ENCODE measurements at places on chromosomes 11 and 22.
A peak's percentile ranks its signal among the peaks of the same experiment; 100 is the strongest.

DNA sequence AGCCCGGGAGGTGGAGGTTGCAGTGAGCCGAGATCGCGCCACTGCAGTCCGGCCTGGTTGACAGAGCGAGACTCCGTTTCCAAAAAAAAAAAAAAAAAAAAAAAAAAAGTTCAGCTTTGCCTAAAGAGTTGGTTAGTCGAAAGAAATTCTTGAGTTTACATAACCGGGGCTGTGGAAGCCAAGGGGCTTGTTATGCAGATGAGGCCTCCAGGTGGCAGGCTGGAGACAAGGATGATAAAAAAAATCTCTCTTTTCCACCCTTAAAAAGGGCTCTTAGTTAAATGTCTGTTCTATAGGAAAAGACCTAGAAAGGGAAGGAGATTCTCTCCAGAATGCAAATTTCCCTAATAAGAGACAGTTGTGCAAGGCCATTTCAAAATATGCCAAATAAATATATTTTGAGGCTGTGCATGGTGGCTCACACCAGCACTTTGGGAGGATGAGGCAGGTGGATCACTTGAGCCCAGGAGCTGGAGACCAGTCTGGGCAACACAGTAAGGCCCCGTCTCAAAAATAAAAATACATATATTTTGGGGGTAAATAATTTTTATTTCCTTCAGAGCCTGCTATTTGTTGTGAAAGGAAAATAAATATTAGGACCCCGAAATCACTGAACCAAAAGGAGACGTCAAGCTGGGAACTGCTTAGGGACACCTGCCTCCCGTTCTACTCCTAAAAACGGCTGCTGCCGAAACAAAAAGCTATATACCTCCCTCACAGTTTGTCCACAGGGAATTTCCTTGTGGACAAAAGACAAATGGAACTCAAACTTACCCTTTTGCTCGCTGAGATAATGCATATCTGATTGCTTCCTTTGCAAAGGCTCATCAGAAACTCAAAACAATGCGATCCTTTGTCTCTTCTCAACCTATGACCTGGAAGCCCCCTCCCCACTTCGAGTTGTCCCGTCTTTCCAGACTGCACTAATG, 2.4 kb upstream of the IFITM2 start:
- peak; percentile 61 for DNase-seq

DNA sequence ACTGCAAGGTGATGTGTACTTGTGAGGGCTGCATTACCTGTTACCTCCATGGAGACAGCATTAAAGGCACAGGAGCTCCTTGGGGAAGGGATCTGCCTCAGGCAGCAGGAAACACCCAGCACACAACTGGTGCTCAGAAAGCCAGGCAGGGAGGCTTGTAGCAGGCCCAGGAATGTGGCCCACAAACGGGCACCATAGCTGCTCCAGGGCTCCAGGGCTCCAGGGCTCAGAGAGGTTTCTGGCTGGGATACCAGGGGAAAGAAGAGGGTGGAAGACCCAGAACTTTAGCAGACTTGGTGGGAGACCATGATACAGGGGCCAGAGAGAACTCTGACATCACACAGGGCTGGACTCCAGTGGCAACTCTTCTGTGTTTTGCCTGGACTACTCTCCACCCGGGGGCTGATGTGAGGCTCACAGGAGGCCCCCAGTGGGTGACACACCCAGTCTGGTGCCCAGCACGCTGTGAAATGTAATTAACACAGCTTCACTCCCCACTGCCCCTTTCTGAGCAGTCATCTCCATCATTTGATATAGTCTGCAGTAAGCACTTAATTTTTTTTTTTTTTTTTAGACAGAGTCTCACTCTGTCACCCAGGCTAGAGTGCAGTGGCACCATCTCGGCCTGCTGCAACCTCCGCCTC, 14.7 kb upstream of the SULT4A1 start:
- DNase-seq, result no peak

DNA sequence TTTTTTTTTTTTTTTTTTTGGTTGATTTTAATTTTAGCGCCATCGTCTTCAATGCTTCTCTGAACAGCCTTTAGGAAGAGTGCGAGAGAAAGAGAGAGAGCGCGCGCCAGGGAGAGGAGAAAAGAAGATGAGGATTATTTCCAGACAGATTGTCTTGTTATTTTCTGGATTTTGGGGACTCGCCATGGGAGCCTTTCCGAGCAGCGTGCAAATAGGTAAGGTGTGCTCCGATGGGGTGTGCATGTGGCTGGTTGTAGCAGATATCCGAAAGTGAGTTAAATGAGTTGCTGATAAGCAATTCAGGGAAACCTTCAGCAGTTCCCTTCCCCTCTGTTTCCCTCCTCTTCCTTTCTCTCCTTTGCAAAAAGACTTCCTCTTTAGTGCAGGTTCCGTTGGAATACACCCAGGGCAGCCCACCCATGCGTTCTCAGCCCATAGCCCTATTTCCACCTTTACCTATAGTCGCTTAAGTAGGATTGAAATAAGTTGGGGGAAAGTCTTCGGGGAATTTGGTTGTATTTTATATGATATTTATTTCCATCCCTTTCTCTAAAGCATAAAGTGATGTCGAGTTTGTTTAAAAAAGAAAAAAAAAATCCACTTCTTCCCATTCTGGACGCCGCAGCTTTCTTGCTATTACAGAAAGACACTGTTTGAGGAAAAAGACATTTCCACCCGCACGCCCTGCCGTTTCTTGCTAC, 1.1 kb downstream of the GRIA4 start:
- DNase-seq, result no peak

DNA sequence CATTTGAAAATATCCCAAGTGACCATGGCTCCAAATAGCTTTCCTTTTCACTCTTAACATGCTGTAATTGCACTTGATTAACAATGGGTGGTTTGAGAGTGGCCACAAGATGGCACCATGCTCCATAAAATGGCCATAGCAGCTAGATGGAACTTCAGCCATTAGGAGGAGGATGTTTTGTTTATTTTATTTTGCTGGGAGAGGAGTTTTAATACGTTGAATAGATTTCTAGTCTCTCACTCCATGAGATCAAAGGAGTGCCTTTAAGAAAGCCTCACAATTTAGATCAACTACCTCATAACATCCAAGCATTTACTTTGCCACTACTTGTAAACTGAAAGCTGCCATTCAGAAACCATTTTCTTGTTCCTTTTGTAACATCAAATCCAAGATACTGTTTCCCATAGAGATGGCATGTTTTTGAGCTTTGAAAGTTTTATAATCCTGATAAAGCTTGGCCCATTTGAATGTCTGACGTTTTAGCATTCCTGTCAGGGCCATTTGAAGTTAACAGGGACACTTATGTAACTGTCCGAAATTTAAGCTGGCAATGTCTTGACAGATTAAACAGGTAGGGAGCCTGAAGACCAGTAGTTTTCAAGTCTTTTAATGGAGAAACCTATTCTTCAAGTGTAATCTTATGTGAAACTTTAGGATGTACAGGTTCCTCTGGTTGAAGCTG, 4.7 kb downstream of the FEN1 start:
- peak; percentile 69 for DNase-seq

DNA sequence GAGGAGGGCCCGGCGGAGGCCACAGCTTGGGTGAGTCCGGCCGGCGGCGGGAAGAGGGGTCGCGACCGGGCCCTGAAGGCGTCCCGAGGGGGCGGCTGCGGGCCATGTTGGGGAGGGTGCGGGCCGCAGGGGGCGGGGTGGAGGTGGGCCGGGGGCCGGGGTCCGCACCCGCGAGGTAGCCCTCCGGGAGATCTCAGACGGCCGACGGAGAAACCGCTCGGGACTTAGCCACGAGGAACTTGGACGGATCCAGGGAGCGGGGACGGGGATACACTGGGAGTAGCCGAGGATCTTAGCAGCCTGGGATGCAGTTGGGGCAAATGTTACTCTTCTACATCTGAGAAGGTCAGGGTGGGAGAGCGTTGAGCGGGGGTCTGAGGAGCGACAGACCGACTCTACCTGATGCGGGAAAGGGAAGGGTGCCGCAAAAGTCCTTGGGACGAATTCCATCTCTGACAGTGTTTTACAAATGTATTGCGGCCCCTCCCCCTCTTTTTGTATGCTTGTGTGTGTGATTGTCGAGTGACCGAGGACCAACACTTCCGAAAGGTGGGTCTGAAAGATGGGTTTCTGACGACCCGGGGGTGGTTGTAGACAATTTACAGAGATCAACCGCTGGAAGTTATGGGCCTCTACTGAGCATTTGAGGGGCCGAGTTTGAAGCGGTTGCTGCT, 658 bp downstream of the STIP1 start:
- peak; percentile 56 for DNase-seq

GRCh38 chr11:70675697-70676374, 277.5 kb downstream of the CTTN start:
- DNase-seq, result no peak

GRCh38 chr11:326592-326841, 5.9 kb upstream of the IFITM3 start:
- DNase-seq, result no peak

DNA sequence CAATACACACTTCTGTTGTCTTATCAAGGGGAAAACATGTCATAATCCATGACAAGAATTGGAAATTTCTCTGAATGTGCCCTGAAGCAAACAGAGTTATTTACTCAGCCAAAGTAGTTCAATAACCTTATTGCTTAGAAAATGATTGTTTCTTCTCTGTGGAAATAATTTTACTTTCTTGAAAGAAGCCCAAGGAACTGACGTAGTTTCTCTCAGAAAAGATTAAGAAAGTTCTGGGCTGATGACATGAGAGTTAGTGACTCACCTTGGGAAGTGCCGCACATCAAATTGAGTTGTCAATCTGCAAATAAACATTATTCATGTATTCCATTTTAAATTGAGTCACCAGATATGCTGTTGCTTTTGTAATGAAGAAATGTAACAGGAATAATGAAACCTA, 418.6 kb upstream of the LRRC4C start:
- DNase-seq, result no peak

GRCh38 chr11:86676010-86676409, 3.6 kb upstream of the ME3 start:
- no peak for DNase-seq

- DNase-seq, result no peak
Observed at GRCh38 chr11:76410851-76411357, 29.8 kb downstream of the GVQW3 start.

GRCh38 chr22:25406510-25407210, 157.8 kb upstream of the GRK3 start:
- no peak for DNase-seq

- DNase-seq, result no peak
Observed at GRCh38 chr11:10637731-10638151, 55.8 kb downstream of the IRAG1 start.

DNA sequence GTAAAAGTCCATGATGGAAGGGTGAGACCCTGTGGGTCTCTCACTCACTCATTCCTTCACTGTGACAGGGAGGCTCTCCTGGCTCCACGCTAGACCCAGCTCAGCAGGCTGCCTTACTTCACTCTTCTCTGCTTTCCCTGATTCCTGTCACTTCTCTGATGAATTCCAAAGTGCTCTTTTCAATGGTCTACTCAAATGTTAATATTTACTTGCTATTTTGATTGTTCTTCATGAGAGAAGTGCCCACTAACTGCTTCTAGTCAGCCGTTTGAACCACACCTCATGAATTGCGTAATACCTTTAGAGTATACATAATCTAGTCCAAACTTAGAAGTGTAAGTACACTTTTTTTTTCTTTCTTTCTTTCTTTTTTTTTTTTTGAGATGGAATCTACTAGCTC, 1350.2 kb upstream of the RAG2 start:
- no peak for DNase-seq

- DNase-seq, result peak; percentile 33
Observed at GRCh38 chr11:63951779-63952536, 13.2 kb downstream of the NAA40 start.

- DNase-seq, result no peak
Observed at GRCh38 chr11:1161410-1162137, 3.8 kb downstream of the MUC5AC start.

DNA sequence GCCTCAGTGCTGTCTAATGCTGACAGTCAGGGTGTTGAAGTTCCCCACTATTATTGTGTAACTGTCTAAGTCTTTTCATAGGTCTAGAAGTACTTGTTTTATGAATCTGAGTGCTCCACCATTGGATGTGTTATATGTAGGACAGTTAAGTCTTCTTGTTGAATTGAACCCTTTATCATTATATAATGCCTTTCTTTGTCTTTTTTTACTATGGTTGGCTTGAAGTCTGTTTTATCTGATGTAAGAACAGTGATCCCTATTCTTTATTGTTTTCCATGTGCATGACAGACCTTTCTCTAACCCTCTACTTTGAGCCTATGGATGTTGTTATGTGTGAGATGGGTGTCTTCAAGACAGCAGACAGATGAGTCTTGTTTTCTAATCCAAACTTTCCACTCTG, 107.8 kb upstream of the C11orf58 start:
- no peak for DNase-seq

DNA sequence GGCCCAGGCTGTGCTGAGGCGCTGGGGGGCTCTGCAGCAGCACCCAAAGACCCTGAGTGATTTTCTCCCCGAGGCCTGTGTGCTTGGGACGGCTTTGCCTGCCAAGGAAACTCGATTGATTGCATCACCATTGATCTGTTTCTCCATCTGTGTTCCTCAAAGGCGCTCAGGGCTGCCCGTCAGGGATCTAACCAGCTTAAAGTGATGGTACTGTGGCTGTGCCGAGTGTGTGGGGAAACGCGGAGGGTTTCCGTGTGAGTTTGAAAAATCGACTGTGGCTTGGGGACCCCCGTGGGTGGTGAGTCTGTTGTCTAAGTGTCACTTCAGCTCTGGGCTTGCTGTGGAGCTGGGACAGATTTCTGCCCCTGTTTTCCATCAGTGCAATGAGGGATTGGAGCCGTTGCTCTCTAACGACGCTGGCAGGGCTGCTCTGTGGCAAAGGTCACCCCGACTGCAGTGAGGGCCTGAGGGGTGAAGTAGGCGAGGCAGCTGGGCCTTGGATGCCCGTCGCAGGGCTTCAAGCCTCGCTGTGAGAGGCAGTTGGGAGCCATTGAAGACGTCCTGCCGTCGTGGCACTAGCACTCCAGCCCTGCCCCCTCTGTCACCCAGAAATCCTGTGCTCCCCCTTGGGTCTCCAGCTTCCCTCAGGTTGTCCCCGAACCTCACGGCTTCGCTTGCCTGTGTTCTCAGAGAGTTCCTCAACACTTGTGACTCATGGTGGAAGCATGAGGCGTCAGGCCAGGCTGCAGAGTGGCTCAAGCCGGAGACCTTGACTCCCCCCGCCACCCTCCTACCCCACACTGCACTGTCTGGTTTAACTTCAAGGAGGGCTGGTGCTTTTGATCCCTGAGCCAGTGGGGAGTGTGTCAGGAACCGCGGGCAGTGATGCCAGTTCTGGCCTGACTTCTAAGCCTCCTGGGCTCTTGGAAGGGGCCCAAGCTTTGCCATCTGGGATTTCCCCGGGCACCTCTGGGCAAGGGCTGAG, 21.8 kb downstream of the CACNA1I start:
- no peak for DNase-seq

GRCh38 chr22:24930678-24931077, 15.8 kb downstream of the LHFPL7 start:
- DNase-seq, result no peak

GRCh38 chr22:36258701-36259614, 6.0 kb downstream of the APOL1 start:
- DNase-seq, result peak; percentile 62

- no peak for DNase-seq
Observed at GRCh38 chr11:6541356-6541755, 44.3 kb downstream of the DNHD1 start.

- no peak for DNase-seq
Observed at GRCh38 chr22:18050065-18050464, 25.7 kb upstream of the MICAL3 start.

- DNase-seq, result peak; percentile 61
Observed at GRCh38 chr11:96014217-96014616, 90.3 kb upstream of the MTMR2 start.
